RKO (cell line): ENCODE measurements at places on chromosomes 4 and X.

- no peak for DNase-seq
These were observed 63.7 kb upstream of the HHIP start for GRCh38 chr4:144582105-144582850.

DNA sequence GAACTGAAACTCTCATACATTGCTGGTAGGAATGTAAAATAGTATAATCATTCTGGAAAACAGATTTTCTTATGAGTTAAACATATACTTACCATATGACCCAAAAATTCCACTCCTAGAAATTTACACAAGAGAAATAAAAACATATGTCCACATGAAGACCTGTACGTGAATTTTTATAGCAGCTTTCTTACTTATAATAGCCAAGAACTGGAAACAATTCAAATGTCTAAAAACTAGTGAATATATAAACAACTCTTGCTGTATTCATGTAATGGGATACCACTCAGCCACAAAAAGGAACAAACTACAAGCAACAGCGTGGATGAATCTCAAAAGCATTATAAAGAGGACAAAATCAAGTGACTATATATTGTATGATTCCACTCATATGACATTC is 27.5 kb downstream of the TMEM156 start:
- no peak for DNase-seq

DNA sequence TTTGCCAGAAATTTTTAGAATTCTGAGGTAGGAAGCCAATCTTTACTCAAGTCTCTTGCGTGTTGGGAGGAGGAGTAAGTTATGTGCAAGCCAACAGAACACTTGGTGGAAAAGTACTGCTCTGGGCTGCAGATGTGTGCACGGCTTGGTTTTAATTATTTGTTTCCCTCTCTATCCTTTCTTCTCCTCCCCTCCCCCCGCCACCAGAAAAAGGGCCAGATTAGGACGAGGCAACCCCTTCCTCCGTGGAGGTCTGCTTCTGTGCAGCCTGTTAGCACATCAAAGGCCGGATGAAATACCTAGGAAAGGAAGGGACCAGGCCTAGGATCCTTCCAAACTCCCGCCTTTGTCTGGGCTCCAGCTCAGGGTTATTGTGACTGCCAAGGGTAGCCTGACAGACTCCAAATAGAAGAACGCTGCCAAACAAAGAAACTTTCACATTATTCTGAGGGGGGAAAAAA is 1.0 kb upstream of the PGRMC1 start:
- no peak for DNase-seq

DNA sequence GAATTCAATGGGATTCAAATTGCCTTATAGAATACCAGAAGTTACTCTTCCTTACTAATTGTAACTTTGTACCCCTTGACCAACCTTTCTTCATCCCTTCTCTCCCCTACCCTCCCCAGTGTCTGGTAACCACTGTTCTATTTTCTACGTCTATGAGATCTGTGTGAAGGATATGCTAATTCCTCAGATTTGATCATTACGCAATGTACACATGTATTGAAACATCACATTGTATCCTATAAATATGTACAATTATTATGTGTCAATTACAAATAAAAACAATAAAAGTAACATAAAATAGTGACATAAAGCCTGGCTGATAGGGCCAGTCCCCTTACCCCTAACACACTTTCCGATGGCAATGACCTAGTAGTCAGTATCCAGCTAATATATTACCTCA is 95.1 kb upstream of the GRIA3 start:
- DNase-seq, result no peak

DNA sequence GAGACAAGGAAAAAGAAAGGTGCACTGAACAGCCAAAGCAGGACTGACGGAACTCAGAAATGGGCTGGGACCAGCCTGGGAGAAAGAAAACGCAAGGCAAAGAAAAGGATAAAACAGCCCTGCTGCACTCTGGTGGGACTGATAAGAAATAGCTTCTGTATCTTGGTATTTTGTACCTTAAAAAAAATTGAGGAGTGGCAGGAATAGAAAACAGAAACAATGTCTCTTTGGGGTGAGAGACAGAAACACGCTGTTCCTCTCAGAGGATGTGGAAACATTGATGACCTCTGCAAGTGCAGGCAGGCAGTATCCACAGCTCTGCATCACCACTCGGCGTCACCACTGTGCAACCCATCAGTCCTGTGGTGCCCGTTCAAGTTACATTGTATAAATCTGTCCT is 152.5 kb upstream of the SPRY1 start:
- no peak for DNase-seq

GRCh38 chr4:64334964-64335363 is 74.3 kb downstream of the TECRL start:
- no peak for DNase-seq

DNA sequence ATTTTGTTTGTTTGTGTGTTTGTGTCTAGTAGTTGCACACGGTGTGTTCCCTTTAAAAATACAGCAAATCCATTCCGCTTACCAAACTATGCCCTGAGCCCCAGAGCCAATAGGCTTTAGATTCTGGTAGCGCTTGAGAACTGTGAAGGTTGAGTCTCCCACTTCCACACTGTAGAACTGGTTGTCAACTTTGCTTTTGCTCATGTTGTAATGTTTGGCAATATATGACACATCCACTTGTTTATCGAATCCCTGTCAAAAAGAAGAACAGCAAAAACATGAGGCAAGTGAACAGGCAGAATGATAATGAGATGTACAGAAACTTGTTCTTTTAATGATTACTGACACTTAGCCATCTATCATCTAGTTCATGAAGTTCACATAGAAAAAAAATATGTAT is 200.6 kb downstream of the MAPK10 start:
- no peak for DNase-seq
